Activated T-cell treated with anti-CD3 and anti-CD28 coated beads, Interleukin-2, amount 50 U/mL, for 1 hour (primary cell): ENCODE measurements at places on chromosomes 5 and 9.

GRCh38 chr9:68979538-68980314 is 34.2 kb downstream of the PRKACG start:
- DNase-seq = no peak

GRCh38 chr9:69326261-69326660 is 1.2 kb downstream of the ENTREP1 start:
- no peak for DNase-seq

- no peak for DNase-seq
Measured at GRCh38 chr5:35857606-35858205, 1.0 kb downstream of the IL7R start.

- no peak for DNase-seq
Measured at GRCh38 chr9:118618849-118619248, 750.4 kb downstream of the BRINP1 start.

- no peak for DNase-seq
Measured at GRCh38 chr5:95841914-95842812, 19.6 kb upstream of the GLRX start.

GRCh38 chr5:53298841-53299240 is 181.6 kb upstream of the FST start:
- no peak for DNase-seq

GRCh38 chr9:92254381-92255337 is 38.8 kb downstream of the IARS1 start:
- DNase-seq = no peak

DNA sequence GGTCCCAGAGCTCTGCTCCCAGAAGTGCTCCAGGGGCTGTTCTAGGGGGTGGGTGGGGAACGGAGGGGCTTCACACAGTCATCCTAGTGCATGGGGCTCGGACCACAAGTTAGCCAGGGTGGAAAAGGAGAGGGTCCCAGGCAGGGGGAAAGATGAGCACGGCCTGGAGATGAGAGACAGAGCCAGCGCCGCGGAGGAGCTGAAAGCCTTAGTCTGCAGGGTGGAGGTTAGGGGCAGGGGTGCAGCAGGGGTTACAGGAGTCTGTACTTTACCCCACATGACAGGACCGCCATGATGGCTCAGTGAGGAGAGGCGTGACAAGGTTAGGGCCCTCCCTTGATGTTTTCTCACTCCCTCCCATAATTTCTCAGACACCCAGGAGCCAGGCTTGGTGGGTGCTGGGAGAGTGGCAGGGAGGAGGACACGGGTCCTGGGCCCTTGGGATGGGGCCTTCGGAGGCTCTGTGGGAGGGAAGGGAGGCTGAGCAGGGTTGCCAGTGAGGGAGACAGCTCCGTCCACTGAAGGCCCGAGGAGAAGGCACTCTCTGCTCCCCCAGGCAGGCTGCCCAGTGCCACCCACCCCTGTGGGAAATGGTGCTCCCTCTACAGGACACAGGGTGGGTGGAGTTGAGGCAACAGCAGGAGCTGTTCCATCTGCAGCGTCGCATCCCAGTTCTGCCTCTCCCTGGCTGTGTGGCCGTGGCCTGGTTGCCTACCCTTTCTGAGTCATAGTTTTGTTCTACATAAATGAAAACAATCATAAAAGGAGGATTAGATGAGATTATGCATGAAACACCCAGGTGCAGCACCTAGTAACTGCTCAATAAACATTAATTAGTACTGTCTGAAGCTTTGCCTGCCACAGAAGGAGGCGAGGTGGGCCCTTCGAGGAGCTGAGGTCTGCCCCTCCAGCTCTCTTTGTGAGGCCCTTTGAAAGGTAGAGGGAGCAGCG is 66.2 kb downstream of the NDST1 start:
- DNase-seq = no peak
